Hematopoietic multipotent progenitor cell treated with erythropoietin and hydrocortisone succinate and interleukin-3 and kit ligand, for 6 days (in vitro differentiated cells): ENCODE measurements at places on chromosomes 3 and 15.

DNA sequence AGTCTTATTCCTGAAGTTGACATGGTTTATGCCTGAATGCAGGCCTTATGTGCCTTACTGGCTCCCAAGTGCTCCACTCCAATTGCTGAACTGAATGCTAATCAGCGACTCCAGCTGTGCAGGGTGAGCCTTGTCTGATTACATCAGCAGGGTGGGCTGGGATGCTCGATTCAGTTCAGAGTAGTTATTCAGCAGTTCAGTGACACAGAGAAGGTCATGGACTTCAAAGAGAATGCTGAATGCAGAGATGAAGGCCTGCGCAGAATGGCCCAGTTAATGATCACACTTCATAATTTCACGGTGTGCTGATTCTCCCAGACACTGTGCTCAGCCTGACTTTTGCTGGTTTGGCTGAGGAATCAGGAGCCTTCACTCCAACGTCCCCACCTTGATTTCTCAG, 63.6 kb downstream of the CLDN1 start:
- DNase-seq, result peak; percentile 5

- no peak for DNase-seq
These were observed 114.3 kb downstream of the TGFBR2 start for GRCh38 chr3:30720586-30721313.

- DNase-seq, result no peak
These were observed 163.6 kb upstream of the GRM7 start for GRCh38 chr3:6697285-6697684.

- DNase-seq, result peak; percentile 20
These were observed 5.1 kb downstream of the HIGD2B start for GRCh38 chr15:72680931-72681330.

DNA sequence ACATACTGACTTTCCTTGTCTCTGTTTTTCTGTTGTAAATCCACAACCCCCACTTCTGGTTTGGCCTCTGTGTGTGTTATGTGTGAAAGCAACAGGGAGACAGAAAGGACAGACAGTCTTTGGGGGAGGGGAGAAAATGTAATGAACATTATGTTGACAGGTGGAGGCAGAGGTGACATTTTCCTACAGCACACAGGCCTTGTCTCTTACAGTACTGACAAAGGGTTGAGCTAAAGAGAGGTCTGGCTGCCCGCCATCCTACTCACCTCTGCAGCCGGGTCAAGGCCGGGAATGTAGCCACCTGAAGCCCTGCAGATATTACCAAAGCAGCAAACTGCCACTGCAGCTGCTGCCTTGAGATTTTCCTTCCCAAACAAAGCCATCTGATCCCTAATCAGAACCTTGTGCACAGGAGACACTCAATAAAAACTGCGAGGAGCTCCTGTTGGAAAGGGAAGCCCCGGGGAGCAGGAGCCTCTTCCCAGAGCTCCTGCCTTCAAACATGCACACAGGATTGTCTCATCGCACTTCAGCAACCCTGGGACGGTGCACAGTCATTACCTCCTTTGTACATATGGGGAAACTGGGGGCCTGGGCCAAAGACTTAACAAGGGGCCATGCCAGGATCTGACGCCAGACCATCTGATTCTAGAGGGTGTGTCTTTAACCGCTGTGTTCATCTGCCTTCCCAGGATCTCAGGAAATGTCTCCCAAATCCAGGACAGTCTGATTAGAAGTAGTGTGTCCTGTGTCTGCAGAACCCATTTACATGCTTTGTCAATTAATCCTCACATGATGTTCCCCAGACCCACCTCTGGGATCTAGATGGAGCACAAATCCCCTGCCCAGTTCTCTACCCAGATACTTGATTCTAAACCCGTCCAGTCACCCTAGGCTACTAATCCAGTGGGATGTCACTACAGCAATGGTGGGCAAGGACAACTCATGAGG, 14.2 kb downstream of the MYO5C start:
- no peak for DNase-seq

GRCh38 chr3:150828997-150829396, 66.0 kb upstream of the SIAH2 start:
- DNase-seq, result no peak

GRCh38 chr3:11949351-11949750, 54.8 kb upstream of the SYN2 start:
- no peak for DNase-seq

- DNase-seq, result no peak
These were observed 25.2 kb downstream of the EXD1 start for GRCh38 chr15:41205315-41205714.

DNA sequence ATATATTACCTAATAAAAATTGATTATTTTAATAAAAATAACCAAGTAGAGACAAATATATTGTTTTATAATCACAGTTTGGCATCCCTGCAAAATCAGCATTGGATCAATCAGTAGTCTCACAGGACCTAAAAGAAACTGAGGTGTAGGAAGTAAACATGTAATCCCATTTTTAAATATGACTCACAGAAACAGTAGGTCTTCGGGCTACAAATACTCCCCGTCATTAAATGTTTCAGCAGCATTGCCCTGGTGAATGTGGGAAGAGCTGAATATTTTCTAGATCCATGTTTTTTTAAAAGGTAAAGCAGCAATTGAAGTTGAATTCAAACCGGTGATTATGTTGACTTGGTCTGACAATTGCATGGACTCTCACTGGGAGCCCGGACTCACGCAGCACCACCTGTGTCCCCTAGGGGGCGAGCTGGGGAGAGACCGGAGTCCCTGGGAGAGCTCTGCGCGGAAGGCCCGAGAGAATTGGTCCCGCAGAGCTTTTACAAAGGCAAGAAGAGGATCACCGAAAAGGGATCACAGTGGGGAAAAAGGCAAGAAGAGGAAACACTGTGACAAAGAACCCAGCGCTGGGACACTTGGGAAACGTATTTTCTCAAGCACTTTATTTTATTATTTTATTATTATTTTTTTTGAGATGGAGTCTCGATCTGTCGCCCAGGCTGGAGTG, 17.2 kb upstream of the USP3 start:
- DNase-seq, result peak; percentile 91

- no peak for DNase-seq
These were observed 80.1 kb downstream of the LEKR1 start for GRCh38 chr3:156906275-156906674.

DNA sequence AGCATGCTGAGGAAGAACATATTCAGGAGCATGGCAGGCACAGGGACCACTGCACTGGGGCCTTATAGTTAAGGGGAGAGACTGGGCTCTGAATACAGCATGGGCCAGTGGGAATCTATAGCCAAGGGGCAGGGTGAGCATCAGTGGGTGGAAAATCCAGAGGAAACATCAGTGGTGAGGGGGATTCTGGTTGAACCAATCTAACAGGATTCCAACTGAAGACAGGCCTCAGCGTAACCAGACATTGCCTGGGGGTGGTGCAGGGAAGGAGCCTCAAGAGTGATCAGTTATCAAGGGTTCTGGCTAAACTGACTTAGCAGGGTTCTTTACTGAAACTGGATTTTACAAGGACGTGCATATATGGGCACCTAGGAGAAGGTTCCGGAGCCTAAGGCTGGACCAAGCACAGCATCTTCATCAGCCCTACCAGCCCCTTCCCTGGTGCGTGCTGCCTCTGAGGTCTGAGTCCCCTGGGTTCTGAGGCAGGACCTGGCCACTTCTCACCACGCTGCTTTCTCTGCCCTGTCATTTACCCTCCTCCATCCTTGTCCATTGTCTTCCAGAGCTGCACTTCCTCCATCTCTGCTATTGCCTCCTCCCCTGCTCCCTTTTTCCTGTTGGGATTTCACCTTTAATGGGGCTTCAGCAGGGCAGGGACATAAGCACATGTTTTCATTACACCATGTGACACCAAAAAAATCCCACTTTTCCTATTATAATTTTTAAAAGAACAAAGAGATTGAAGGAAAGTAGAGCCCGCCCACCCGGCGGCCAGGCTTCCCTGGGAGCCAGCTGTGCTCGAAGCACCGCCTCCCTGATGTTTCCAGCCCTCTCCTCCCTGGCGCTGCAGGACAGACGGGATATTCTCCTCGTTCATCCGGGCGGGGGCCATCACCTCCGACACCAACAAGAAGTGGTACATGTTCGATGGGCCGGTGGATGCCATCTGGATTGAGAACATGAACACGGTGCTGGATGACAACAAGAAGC, 52.1 kb downstream of the DNAH1 start:
- DNase-seq, result no peak

DNA sequence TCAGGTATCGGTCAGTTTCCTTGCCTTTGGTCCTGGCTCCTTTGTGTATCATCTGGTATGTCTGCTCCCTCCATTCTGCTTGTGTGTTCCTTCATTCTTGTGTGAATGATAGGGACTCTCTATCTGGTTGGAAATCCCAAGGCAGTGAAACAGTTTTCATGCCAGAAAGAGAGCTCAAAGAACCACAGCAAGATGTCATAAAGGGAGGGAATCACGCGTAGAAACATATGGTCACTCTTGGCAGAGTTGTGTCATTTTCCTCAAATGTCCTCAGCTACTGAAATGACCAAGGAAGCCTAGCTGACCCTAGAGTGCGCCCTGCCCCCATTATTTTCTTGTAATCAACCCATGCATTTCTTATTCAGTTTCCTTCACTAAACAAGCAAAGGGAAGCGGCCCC, 48.0 kb downstream of the RASGRP1 start:
- no peak for DNase-seq

GRCh38 chr3:153284282-153284938, 122.4 kb downstream of the RAP2B start:
- DNase-seq, result peak; percentile 63

DNA sequence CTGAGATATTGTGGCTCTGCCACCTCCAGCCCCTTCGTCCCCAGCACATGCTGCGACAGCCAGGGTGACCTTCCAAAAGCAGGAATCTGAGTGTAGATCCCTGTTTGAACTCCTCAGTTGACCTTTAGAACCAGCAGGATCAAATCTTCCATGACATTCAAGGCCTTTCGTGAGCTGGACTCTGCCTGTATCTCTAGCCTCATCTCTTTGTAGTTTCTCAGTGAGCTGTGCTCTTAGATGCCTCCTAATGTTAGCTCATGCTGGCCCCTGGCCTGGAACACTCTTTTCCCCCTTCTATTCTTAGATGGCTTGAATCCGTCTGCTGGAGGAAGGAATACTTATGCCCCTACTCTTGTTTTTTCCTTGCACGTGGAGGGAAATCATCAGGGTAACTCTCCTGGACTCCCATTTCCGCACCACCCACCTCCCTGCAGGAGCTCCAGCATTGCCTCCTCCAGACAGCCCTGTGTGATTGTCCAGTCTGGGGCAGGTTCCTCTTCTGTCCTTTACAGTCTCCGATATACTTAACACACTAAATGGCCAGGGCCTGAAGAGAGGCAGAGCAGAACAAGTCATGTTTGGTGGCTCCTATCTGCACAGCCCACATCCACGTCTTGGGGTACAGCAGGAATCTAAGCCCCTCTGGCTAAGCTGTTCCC, 26.7 kb upstream of the CHRNB4 start:
- DNase-seq, result no peak

GRCh38 chr15:68583936-68584755, 5.4 kb downstream of the CORO2B start:
- no peak for DNase-seq

DNA sequence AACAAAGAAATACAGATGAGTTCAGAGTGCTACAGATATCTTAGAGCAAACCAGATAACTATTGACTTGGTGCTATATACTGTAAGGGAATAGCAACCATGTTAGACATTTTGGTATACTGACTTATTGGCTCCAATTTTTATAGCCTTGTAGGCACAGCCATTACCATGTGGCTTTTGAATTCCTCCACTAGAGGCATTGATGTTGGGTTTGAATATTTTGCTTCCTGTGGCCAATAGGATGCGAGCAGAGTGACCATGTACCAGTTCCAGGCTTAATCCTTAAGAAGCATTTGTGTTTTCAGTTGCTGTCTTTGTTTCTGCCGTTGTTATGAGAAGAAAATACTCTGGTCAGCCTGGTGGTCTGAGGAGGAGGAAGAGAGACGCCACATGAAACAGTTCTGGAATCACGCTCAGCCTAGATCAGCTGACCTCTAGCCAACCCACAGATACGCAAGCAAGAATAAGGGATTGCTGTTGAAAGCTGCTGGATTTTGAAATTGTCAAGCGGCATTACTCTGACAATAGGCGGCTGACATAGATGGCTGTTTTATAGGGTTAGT, 109.4 kb upstream of the TNIK start:
- DNase-seq, result peak; percentile 17

- DNase-seq, result no peak
These were observed 262.4 kb downstream of the UBE2E2 start for GRCh38 chr3:23465569-23465968.

GRCh38 chr3:25292036-25292435, 136.0 kb upstream of the RARB start:
- no peak for DNase-seq

- no peak for DNase-seq
These were observed 210.5 kb downstream of the ZIC4 start for GRCh38 chr3:147195887-147196286.

- no peak for DNase-seq
These were observed 504.4 kb downstream of the FHIT start for GRCh38 chr3:60746695-60747416.

- no peak for DNase-seq
These were observed 50.0 kb upstream of the NMD3 start for GRCh38 chr3:161171113-161171512.

DNA sequence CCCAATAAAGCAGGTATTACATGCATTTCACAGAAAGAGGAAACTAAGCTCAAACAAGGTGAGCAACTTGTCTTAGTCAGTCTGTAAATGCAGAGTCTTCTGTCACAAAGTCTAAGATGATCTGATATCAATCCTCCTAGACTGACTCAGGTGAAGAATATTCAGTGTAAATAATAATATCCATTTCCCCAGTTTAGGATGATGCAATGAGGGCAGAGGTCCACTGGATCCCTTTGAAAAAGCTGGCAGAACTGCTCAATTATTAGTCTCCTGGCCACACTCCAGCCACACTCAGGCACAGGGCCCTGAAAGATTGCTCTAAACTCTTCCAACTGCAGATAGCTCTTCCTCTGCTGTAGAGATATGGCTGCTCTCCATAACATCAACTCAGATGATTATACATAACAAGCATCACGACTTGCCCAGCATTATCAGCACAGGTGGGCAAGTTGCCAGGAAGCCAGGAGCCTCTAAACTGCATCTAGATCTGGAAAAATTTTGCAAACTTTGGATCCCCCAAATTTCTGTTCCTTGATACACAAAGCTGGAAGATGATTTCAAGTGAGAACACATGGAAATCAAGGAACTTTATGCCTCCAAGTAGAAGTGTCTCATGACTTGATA, 129.8 kb upstream of the CPNE4 start:
- no peak for DNase-seq

DNA sequence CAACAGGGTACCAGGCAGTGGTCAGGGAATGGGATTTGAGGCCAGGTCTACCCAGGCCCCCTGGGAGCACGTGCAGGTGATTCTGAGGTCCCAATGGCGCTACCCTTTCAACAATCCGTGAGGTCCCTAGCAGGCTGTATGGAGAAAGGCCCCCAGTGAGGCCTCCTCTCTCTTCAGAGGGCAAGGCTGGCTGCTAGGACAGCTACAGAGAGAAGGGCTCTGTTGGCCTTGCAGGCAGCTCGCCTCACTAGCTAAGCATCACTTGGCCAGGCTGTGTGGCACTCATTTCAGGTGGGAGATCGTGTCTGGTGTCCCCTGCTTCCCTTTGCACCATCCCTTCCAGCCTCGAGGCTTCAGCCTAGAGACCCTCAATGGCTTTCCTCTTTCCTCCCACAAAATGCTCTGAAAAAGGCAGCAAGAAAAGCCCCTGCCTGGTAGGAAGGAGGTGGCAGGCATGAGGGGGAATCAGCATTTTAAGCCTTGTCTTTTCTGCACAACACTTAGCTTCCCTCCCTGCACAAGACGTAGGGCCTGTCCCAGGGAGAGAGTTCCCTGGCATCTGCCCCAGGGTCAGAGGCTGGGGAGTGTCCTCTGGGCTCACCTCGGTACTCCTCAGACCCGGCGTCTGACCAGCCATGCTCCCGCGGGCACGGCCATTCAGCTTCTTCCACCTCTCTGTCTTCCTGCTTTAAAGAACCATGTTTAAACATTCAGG, 111.8 kb downstream of the ASB7 start:
- DNase-seq, result no peak
